ENCODE measurements at places on chromosomes 4 and X.

GRCh38 chrX:119417842-119418241, 18.7 kb downstream of the SLC25A43 start:
- DNase-seq = peak; percentile 6

DNA sequence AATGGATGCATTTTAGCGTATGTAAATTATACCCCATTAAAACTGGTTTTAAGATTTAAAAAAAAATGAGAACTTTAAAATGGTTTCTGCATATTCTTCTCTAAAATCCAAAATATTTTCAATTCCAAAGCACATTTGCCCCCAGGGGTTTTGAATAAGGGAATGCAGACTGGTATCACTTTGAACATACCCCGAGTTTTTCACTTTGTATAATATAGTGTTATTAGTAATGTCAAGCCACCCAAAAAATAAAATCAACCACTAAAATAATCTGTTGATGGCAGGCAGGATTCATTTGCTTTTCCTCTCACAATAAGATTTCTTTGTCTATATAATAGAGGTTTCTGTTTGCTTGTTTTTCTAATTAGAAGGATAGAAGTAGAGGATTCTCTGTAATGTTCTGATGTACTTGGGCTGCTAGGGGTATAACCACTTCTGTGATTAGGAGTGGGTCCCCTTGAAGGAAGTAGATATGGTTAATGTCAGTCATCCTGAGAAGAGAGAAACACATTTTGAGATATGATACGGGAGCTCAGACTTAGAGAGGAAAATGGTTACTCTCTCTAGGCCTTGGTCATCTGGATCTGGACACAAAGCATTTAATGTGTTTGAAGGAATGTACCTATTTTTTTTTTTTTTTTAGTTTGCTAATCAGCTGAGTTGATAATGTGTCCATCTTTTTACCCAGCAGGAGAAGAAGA, 9.3 kb upstream of the LIN54 start:
- no peak for DNase-seq

GRCh38 chrX:2691543-2692220, 587 bp downstream of the CD99 start:
- peak; percentile 48 for DNase-seq

GRCh38 chrX:11666164-11666563, 444 bp upstream of the ARHGAP6 start:
- DNase-seq = no peak

- no peak for DNase-seq
Observed at GRCh38 chr4:17093481-17093880, 195.0 kb upstream of the LDB2 start.

GRCh38 chr4:138918169-138918869, 97.3 kb upstream of the NOCT start:
- no peak for DNase-seq

- peak; percentile 90 for DNase-seq
Observed at GRCh38 chr4:56958111-56958517, 19.3 kb downstream of the NOA1 start.

DNA sequence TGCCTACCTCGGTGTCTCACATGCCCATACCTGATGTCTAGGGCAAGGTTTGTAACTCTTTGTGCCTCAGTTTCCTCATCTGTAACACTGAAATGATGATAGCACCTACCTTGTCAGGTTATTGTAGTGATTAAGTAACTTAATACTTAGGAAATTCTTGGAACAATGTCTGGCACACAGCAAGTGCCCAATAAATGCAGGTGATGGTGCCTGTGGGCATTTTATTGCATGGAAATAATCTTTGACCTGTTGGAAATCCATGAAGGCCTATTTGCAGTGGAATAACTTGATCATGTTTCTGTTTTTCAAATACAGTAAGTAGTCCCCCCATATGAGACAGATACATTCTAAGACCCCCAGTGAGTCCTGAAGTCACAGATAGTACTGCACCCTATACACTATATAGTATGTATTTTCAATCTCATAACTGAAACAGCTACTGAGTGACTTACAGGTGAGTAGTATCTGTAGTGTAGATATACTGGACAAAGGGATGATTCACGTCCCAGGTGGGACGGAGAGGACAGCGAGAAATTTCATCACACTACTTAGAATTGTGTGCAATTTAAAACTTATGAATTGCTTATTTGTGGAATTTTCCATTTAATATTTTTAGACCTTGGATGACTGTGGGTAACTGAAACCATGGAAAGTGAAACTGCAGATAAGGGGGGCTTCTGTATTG, 42.1 kb downstream of the AFF1 start:
- DNase-seq = no peak

DNA sequence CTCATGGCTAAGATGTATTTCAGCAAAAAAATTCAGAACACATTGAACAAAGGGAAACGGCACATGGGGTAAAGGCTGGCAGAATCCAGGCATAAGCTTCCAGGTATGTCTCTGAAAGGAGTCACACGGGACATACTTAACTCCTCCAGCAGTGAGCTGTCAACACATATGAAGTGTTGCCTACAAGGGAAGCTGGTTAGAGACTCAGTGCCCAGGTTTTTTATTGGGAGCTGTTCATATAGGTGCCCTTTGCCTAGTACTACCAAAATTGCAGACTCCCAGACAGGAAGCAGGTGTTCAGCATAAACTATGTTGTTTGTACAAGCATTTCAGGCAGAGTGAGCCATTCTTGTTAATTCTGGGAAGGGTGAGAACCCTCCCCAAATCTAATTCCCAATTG, 77.4 kb upstream of the PUDP start:
- no peak for DNase-seq

- no peak for DNase-seq
Observed at GRCh38 chr4:150395872-150396271, 186.1 kb upstream of the MAB21L2 start.

GRCh38 chrX:123797543-123798447, 62.1 kb upstream of the XIAP start:
- DNase-seq = no peak

DNA sequence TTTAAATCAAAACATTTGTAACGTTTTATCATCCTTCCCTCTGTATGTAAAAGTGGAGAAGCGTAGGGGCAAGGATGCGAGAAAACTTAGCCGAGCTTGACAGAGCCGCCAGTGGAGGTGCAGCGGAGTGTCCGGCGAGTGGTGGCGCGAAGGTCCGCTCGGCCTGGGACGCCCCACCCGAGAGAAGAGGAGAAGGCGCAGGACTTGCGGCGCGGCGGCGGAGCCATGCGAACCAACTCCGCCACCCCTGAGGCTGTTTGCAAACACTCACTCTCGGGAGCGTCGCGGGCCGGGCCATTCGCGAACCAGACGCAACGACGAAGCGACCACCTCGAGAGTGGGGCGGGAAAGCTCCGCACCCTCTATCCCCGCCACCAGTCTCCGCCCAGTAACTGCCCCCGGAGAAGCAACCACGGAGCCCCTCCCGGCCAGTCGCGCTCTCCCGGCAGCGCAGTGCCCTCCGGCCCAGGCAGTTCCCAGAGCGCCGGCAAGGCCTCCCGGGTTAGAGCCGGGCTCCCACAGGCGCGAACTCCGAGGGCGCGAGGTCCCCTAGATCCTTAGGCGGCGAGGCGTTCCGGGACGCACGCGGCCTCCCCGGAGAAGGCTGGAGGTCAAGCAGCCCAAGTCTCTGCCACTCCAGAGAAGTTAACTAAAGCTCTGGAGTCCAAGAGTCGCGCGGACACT, 2.3 kb upstream of the MAB21L2 start:
- DNase-seq = peak; percentile 40

GRCh38 chr4:40562208-40562607, 67.5 kb downstream of the RBM47 start:
- no peak for DNase-seq

- no peak for DNase-seq
Observed at GRCh38 chrX:13254870-13255269, 65.0 kb downstream of the ATXN3L start.

DNA sequence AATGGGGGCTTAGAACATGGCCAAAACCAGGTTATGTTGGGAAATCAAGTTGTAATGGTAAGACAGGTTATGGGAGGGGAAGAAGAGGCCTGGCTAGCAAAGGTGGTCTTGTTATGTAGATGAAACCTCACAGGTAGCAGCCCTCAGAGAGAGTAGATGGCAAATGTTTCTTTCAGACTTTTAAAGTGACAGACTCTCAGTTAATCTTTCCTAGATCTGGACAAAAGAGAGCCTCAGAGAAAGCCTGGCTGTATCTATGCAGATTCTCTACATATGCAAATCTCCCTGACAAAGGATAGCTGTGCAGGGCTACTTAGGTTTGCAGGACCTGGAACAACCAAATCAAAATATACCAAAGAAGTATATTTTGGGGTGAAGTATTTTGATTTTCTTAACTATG, 284.1 kb upstream of the AMOT start:
- DNase-seq = no peak

- DNase-seq = peak; percentile 23
Observed at GRCh38 chr4:122576261-122577188, 44.3 kb downstream of the IL21 start.

DNA sequence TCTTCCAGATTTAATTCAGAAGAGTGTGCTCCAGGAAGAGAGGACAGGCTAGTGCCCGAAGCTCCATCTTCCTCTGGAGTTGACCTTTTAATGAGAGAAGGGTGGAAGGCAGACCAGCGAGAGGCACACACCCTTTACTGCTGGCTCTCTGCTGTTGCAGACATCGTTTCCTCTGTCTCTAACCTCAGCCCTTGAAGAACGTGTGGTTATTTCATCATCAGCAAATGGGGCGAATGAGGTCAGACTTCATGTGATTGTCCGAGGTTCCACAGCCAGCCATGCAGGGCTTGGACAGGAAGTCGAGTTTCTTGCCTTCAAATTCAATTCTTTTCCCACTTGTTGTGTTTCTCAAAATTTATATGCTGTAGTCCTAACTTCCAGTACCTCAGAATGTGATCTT, 155.2 kb upstream of the MSX1 start:
- peak; percentile 3 for DNase-seq

DNA sequence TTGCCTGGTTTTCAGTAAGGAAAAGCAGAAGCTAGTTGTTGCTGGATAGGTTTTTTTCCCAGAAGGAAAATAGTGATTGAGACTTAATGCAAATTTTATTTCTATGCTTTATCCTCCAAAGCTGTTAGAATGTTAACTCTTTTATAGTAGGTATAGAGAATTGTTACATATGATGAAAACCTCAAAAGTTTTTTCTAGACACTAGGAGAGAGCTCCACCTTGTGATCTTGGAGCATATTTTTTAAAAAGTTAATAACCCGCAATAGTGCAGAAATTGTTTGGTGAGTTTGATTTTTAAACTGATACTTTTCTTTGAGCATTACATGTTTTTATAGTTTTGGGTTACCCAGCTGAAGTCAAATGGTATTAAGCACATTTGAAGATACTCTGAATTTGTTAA, 56.5 kb downstream of the STAG2 start:
- DNase-seq = peak; percentile 17

GRCh38 chr4:128311659-128312403, 24.2 kb upstream of the PGRMC2 start:
- no peak for DNase-seq

DNA sequence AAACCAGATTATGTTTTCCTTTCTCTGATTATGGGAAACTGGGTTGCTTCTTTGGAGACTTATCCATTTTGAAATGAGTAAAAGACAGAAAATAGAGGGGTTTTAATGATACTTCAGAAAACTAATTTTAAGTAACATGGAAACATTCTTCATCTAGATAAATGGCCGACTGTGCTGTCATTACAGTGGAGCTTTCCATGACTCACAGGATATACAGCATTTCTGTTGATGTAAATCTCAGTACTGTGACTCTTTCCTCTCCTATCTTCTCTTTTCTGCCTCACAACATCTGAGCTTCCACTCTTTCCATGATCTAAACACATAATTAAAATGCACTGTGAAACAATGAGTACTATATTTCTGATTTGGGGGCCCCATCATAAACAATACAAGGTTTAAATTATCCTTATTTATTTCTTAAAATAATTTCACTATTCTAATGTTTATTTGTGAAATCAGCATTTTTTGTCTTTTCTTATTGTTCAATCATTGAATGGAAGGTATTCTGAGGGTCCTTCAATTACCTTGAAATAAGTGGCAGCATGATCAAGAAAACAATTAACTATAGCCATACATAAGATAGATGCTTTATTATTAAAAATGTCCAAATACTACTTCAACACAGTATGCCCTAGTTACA, 19.3 kb downstream of the SEC24D start:
- DNase-seq = peak; percentile 41

- DNase-seq = no peak
Observed at GRCh38 chr4:64682946-64683345, 273.7 kb upstream of the TECRL start.

DNA sequence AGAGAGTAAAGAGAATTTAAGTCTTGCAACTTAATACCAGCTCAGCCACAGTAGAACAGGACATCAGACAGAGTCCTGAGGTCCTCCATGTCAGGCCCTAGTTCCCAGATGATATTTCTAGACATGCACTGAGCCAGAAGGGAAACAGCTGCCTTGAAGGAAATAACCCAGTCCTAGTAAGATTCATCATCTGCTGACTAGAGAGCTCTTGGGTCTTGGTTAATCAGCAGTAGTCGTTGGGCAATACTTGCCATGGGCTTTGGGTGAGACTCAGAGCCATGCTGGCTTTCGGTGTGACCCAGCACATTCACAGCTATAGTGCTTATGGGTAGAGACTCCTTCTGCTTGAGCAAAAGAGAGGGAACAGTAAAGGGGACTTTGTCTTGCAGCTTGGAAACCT, 379.1 kb downstream of the AR start:
- no peak for DNase-seq

DNA sequence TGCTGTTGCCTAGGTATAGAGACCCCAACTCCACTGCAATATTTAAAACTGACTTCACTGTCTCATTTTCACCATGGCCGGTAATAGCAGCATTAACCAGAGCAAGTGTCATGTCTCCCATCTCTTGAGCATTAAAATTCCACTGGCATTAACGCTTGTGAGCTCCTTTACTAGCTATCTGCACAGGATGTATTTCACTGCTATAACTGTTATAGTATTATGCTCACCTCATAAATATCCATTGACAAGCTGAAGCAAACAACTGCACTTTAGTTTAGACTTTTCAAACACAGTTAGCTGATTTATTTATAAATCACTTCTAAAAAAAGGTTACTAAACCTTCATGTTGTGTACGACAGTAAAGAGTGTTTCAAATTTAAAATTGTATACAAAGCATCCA, 157.8 kb downstream of the ANTXR2 start:
- DNase-seq = no peak

All from HCEC 1CT (cell line).